ENCODE measurements at places on chromosomes 5 and 9. TPM values are rescaled to one million over a fixed set of nuclear protein-coding genes. Genes with fewer than 3 reads are reported as not detected.

The RASEF gene
- not detected for total RNA-seq

GRCh38 chr9:5554254-5554653 lies 43.9 kb downstream of the PDCD1LG2 start:
- DNase-seq, result no peak
- no peaks in the 10 kb centered on the region for H3K27me3 ChIP-seq
- peak overlapping the region; percentile 75 for H3K27ac ChIP-seq
- no peaks in the 10 kb centered on the region for H3K36me3 ChIP-seq
- H3K4me1 ChIP-seq, result peaks cover 44% of the 10 kb centered on the region

DNA sequence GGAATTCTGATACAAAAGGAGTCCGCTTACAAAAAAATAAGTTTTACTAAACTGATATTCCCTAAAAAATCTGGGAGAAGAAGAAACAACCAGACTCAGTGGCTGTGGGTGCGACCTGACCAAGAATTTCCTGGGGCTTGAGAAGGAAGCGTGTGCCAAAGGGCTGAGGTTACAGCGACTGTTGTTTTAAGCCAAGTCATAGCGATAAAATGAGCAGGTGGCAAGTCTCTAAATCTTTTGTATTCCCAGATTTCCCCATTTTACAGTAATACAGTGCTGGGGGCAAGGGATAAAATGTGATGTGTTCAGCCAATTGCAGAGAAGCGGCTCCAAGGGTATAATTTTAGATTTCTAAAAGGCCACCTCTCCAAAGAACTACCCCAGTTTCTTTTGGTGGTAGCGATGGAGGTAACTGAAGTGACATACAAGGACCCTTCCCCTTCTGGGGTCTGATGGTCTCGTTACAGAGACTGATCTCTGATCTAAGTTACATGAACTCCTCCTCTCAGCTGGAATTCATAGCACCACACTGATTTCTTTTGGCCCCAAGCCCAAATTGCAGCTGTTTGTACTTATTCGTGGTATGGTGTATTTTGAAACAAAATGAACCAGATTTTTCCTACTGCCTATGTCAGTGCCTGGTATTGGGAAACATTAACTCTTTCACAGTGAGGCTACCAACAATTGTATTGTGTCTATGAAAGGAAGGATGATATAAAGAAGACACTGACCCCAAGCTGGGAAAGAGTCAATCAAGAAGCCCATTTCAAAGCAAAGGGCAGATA lies 41.6 kb downstream of the LPAR1 start:
- peaks cover 29% of the 10 kb centered on the region for H3K4me1 ChIP-seq
- no peaks in the 10 kb centered on the region for H3K36me3 ChIP-seq
- no peak overlapping the region for H3K4me3 ChIP-seq
- H3K27me3 ChIP-seq, result no peaks in the 10 kb centered on the region
- H3K27ac ChIP-seq, result peak overlapping the region; percentile 67

DNA sequence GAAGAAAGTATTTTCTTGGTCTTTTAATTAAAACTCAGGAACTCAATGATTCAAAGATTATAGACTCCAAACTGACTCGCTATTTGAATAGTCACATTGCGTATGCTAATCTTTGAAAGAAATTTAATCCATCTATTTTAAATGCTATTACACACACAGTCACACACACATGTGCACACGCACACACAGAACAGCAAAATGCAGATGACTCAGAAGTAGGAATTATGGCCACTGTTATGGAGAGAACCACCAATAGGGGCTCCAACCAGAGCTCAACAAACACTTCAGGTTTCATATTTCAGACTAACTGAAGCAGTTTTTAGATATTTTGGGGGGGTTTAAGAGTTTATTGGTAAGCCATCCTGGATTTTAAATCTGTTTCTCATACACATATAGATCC lies 1917.9 kb downstream of the EFNA5 start:
- no peaks in the 10 kb centered on the region for H3K36me3 ChIP-seq
- no peaks in the 10 kb centered on the region for H3K4me1 ChIP-seq
- no peaks in the 10 kb centered on the region for H3K27me3 ChIP-seq
- DNase-seq, result no peak

GRCh38 chr9:80842389-80842788 lies 847.0 kb downstream of the TLE1 start:
- H3K4me1 ChIP-seq, result no peaks in the 10 kb centered on the region
- no peaks in the 10 kb centered on the region for H3K27me3 ChIP-seq
- no peak overlapping the region for H3K4me3 ChIP-seq
